ENCODE measurements at places on chromosomes 2 and 18. TPM values are rescaled to one million over a fixed set of nuclear protein-coding genes. Genes with fewer than 3 reads are reported as not detected.
A peak's percentile ranks its signal among the peaks of the same experiment; 100 is the strongest.

Gene SERPINB11
- total RNA-seq, result 8.6 TPM

Gene ELOA2
- total RNA-seq, result not detected

Gene LYPD1
- total RNA-seq, result not detected

Gene MAIP1
- total RNA-seq, result 16.0 TPM

Gene KIF5C
- 13.3 TPM for total RNA-seq

Gene B4GALT6
- 2.5 TPM for total RNA-seq

Gene KCNIP3
- total RNA-seq, result 27.5 TPM

Gene SNORC
- total RNA-seq, result not detected

Gene ALPG
- total RNA-seq, result not detected

DNA sequence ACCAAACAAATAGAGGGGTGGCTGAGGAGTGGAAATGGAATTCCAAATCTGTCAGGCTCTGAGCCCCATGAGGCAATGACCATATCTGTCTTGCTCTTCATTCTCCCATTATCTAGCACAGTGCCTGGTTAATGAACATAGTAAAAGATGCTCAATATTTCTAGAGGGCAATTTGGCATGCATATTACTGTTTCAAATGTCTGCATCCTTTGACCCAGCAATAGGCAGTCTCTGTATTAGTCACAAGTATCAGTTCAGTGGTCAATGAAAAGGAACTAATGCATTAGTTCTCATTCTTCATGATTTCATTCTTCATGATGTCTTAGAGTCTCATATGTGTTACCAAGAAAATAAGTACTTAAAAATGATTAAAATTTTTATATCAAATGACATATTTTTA, 28.4 kb upstream of the MALL start:
- H3K36me3 ChIP-seq, result no peaks in the 10 kb centered on the region
- H3K4me3 ChIP-seq, result no peak overlapping the region

GRCh38 chr2:218658671-218659257, 659 bp downstream of the ZNF142 start:
- no peaks in the 10 kb centered on the region for H3K27me3 ChIP-seq
- peak overlapping the region; percentile 86 for H3K4me3 ChIP-seq
- DNase-seq, result no peak
- peaks cover 21% of the 10 kb centered on the region for H3K4me1 ChIP-seq
- H3K27ac ChIP-seq, result peak overlapping the region; percentile 60

DNA sequence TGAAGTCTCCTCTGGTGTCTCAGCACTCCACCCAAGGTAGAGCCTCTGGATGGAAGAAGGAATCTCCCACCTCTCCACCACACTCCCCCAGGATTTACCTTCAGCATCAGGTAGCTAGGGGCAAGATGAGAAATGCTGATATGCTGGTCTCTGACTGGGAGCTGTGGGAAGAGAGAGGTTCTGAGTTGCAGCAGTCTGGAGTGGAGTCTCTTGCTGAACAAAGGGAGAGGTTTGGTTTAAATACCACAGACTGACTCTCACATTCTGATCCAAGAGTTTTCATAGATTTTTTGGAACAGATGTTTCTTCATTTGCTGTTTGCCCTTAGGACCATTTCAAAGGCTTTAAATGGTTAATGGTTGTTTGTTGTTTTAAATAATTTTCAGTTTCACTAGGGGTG, 1.1 kb upstream of the CFLAR start:
- H3K4me1 ChIP-seq, result peaks cover 16% of the 10 kb centered on the region
- no peak overlapping the region for H3K4me3 ChIP-seq
- no peak for DNase-seq

DNA sequence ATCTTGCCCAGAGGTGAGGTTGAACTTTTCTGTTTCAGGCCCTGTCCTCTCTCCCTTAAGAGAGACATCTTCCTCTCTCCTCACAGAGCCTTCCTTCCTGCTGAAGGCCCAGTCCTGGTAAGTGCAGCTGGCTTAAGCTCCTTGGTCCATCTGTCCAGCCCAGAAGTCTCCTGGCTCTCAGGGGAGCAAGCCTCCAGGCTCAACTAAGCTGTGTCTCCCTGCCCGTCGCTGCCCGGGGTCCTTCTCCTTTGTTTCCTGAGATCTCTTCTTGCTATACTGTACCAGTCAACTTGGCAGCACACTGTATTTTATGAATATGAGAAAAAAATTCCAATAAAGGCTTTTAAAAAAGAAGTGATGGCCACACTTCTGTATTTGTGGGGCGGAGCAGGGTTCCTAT, 77.4 kb downstream of the KCNF1 start:
- no peaks in the 10 kb centered on the region for H3K4me1 ChIP-seq
- DNase-seq, result no peak
- H3K27ac ChIP-seq, result no peak overlapping the region
- H3K27me3 ChIP-seq, result no peaks in the 10 kb centered on the region
- no peak overlapping the region for H3K4me3 ChIP-seq

DNA sequence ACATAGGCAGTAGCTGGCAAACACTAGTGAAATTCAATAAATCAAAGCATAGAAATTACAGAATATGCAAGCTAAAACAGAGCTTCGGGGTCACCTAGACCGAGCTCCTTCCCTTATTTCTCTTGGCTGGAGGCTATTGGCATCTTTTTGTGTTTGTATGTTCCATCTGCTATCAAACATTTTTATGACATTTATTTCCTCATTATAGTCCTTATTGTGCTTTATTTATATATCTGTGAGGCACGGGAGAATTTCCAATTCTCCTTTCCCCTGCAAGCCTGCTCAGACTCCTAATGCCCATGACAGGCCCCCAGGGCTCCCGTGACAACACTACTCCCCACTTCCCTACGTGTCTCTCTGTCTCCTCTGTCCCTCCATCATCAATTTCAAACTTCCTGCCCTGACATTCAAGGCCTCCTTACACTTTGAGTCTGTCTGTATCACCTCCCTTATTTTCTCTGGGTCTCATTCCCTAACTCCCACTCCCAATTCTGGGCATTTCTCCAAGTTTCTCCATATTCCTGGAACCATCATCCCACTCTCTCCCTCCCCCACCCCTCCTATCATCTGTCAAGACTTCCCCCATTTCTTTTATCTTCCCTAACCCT, 316.9 kb downstream of the OSR1 start:
- no peaks in the 10 kb centered on the region for H3K27me3 ChIP-seq
- H3K4me3 ChIP-seq, result no peak overlapping the region
- no peaks in the 10 kb centered on the region for H3K36me3 ChIP-seq
- DNase-seq, result no peak
- no peak overlapping the region for H3K27ac ChIP-seq
- H3K4me1 ChIP-seq, result peaks cover 5% of the 10 kb centered on the region

GRCh38 chr2:72936660-72937355, 19.5 kb downstream of the EMX1 start:
- H3K4me3 ChIP-seq, result no peak overlapping the region
- no peak overlapping the region for H3K27ac ChIP-seq
- H3K27me3 ChIP-seq, result no peaks in the 10 kb centered on the region
- H3K4me1 ChIP-seq, result peaks cover 10% of the 10 kb centered on the region
- no peak for DNase-seq

GRCh38 chr18:23383494-23383893, 69.6 kb upstream of the RIOK3 start:
- no peaks in the 10 kb centered on the region for H3K36me3 ChIP-seq
- H3K4me1 ChIP-seq, result peaks cover 7% of the 10 kb centered on the region
- DNase-seq, result no peak
- H3K27ac ChIP-seq, result no peak overlapping the region
- H3K4me3 ChIP-seq, result no peak overlapping the region

GRCh38 chr2:168090366-168091135, 156.8 kb downstream of the STK39 start:
- no peak overlapping the region for H3K27ac ChIP-seq
- no peak for DNase-seq
- H3K36me3 ChIP-seq, result no peaks in the 10 kb centered on the region
- H3K4me3 ChIP-seq, result no peak overlapping the region

DNA sequence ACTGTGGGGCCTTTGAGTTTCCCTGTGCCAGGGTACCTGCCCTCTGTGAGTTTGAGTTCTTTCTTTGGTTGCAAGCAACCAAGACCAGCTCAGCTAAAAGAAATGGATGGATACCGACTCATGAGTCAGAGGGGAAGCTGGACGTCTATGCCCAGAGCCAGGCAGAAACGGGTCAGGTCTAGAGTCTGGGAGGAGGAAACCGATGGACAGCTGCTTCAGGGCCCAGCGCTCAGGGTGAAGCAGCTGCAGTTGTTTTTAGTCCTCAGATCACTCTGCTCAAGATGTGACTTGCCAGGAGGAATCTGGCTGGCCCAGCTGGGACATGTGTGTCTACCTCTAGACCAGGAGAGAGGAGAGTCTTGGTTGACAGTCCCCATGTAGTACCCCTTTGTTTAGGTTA, 10.1 kb upstream of the TYMS start:
- no peak overlapping the region for H3K4me3 ChIP-seq
- no peaks in the 10 kb centered on the region for H3K4me1 ChIP-seq
- no peaks in the 10 kb centered on the region for H3K27me3 ChIP-seq
- DNase-seq, result no peak
- H3K27ac ChIP-seq, result no peak overlapping the region

DNA sequence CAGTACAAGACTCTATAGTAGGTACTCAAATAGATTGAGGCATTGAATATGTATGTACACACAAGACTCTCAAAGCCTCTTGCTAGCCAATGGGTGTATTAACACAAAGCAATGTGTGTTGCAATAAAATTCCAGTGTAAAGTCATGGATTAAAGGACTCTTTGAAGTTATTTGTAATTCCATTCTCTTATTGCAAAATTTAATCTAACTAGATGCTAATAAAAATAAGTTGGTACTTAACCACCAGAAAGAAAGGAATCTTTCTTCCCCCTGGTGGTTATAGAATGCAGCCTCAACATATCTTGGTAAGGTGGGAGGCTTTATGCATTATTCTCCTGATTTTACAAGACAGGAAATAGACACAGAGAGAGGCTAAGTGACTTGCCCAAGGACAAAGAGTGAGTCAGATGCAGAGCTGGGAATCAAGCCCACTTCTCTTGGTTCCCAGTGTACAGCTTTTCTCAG, 18.0 kb downstream of the LRP1B start:
- H3K4me3 ChIP-seq, result no peak overlapping the region
- H3K27me3 ChIP-seq, result no peaks in the 10 kb centered on the region
- H3K27ac ChIP-seq, result no peak overlapping the region
- H3K4me1 ChIP-seq, result no peaks in the 10 kb centered on the region
- no peak for DNase-seq
- no peaks in the 10 kb centered on the region for H3K36me3 ChIP-seq

GRCh38 chr18:11066038-11066437, 83.3 kb downstream of the PIEZO2 start:
- no peaks in the 10 kb centered on the region for H3K27me3 ChIP-seq
- H3K4me3 ChIP-seq, result no peak overlapping the region
- DNase-seq, result no peak
- H3K27ac ChIP-seq, result no peak overlapping the region

DNA sequence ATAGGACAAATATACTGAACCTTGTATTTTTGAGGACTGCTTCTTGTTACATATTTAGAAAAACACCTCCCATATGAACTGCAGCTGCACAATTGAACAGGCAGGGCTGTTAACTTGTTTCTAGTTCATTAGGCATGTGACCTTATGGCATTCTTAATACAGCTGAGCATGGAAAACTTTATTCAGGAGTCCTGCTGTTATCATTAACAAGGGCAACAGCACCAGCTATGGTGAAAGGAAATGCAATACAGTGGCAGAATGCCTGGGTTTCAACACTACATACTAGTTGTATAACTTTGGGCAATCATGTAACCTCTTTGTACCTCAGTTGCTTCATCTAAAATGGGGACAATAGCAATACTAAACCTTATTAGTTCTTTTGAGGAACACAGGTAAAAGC, 71.8 kb downstream of the GDF7 start:
- no peak for DNase-seq
- H3K4me3 ChIP-seq, result no peak overlapping the region
- H3K36me3 ChIP-seq, result no peaks in the 10 kb centered on the region
- no peak overlapping the region for H3K27ac ChIP-seq

DNA sequence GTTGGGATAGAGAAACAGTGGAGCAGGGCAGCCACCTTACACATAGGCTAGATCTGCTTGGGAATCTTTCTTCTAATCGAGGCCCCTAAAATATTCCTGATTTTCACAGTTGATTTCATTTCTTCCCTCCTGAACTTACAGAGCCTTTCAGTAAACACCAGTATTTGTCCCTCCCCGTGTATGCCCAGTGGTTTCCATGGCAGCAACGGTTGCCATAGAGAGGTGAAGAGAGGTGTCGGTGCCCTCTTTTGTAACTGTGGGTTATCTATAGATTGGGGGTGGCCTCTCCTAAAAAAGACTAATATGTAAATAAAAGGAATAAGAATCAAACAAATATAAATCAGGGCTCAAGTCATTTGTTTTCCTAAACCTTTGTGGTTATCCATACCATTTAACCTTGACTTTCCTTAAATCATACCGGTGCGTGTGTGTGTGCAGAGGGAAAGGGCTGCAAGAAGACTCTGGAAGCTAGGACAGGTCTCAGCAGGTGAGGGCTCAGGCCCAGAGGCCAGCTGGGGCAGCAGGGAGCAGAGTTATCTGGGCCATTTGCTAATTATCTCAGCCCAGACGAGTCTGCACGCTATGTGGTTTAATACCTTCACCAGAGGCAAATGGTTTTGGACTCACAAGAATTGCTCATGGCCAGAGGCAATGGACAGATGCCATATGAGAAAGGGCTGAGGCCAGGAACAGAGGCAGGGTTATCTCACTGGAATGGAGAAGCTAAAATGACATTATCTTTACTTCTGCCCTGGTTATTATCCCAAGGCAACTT, 35.5 kb downstream of the LIPG start:
- H3K36me3 ChIP-seq, result no peaks in the 10 kb centered on the region
- no peaks in the 10 kb centered on the region for H3K4me1 ChIP-seq
- no peaks in the 10 kb centered on the region for H3K27me3 ChIP-seq

DNA sequence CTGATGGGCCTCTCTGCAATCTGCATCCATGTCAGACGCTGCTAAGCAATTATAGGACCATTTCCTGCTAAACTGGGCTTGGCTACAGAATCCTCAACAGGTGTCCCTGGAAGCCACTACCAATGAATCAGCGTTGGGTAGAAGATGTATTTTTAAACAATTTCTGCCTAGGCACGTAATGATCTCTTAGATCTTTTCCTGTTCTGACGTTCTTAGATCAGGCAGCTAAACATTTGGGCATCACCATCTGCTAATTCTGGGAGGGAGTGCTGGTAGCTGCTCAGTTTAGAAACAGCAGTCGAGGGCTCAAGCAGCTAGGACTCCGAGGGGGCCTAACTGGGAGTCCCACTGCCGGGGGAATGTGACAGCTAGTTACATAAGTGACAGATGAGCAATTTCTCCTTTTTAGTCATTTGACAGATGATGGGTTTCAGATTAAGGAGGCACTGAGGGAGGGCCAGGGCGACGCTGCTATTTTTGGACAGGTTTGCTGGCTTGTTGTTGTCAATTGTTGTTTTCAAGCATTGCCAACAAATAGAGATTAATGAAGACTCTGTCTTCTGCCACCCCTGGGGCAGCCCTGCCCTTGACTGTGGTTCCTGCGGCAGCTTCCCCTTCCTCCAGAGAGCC, 92.7 kb downstream of the MRO start:
- no peaks in the 10 kb centered on the region for H3K4me1 ChIP-seq
- H3K27ac ChIP-seq, result no peak overlapping the region
- no peaks in the 10 kb centered on the region for H3K27me3 ChIP-seq
- no peak for DNase-seq
- no peak overlapping the region for H3K4me3 ChIP-seq
- no peaks in the 10 kb centered on the region for H3K36me3 ChIP-seq
